ENCODE measurements at places on chromosomes 7 and 10.
A peak's percentile ranks its signal among the peaks of the same experiment; 100 is the strongest.

DNA sequence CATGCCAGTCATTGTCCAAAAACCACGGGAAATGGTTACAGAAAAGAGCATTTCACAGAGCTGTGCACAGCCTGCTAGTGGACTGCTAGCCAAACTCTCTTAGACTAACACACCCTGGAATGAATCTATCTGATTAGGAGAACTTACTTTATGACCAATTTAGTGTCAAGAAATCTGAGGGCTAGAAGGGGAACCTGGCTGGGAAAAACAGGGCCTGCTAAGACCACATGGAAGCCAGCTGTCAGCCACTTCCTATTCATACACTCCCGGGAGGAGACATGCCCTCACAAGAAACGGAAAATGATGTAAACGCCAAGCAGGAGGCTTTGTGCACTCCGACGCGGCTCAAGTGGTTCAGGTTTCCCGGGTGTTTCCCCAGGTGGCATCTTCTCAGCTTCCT lies 54.8 kb downstream of the MPP7 start:
- DNase-seq, result peak; percentile 6

DNA sequence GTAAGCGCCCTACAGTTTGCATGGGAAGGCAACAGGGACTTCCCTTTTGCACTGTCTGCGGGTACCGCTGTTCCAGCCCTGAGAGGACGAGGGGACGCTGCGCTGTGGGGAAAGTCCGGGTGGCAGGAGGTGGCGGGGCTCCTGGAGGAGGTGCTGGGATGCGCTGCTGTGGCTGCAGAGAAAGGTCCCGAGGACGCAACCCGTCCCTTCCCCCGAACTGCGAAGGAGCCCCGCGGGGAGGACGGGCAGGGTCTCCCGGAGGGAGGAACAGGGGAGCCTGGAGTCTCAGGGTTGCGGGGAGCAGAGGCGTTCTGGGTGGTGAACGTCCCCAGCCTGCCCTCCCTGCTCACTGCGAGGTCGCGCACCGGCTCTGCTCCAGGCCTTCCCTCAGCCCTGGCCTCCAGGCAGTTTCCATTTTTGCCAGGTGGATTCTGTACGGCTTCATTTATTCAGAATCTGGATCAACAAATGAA lies 91.6 kb downstream of the CXCL12 start:
- no peak for DNase-seq

GRCh38 chr7:118420888-118421287 lies 196.4 kb downstream of the ANKRD7 start:
- DNase-seq, result no peak

DNA sequence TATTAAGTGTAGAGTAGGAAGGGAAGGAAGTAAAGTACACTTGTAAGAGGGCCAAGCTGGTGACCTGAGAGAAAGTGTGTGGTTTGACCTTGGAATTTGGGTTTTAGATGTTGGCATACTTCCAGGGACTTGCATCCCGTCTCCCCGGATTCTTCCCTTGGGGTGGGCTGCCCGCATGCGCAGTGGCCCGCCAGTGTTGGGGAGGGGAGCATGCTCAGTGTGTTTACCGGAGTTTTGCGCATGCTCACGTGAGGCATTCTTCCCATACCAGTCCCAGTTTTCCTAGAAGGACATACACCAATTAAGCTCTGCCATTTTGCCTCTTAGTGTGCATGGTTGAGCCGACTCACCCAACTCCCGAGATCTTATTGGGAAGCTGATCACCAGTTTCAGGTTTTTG lies 9.4 kb downstream of the PDSS1 start:
- no peak for DNase-seq

DNA sequence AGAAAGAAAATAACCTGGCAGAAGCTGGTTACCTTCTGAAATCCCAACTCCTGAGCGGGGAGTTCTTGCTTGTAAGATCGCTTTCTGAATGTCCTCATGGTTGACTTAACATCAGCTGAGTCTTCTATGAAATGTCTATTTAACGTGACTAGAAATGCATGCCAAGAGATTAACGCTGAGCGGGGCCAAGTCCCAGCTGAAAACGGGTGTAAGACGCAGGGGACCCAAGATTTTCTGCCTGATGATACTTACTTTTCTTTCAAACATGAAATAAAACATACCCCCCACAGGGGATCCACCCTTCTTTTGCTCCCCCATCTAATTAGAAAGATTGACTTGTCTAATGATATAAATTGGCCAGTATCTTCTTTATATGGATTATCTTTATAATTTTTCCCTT lies 14.9 kb downstream of the OR9A2 start:
- DNase-seq, result no peak

DNA sequence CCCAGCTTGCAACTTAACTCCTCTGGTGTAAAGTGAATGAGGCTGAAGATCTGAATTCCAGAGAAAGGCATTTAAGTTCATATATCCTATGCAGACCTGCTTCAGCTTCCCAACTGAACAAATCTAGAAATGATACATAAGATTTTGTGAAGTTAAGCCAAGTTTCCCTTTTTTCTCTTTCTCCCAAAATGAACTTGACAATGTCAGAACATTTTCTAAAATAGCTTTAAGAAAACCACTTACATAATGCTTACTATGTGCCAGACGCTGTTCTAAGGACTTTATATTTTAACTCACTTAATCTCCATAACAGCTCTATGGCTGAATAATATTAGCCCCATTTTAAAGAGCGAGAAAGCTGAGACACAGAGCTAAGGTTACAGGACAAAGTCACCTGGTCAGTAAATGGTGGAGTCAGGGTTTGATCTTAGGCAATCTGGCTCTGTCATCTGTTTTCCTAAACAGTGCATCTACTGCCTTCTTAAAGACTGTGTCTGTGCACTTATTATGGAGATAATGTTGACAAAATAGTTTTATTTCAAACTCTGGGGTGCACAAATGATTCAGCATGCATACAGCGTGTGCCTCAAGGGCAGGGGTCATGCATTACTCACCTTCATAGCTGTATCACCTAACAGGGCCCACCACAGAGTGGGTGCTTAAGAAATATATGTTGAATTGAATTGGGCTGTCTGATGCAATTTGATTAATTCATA lies 66.8 kb downstream of the RHOBTB1 start:
- no peak for DNase-seq

GRCh38 chr7:101922631-101923601 lies 105.5 kb downstream of the CUX1 start:
- DNase-seq, result no peak

- DNase-seq, result no peak
Observed at GRCh38 chr10:50788951-50789945, 49.5 kb downstream of the ASAH2B start.

DNA sequence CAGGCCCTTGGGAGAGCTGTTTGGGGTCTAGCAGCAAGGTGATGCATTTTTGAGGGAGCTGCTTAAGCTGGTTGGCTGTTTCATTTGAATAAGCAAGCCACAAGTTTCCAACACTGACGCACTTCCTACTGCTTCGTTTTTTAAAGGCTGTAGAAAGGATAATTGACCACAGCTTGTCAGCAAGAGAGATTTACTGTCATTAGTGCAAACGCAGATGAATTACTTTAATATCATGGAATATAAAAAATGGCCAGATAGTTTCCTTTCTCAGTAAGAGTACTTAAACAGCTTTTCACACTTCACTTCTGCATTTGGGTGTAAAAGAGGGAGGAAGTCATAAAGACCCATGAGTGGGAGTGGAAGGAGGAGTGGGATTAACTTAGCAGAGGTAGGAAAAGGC lies 61.5 kb downstream of the FZD1 start:
- peak; percentile 79 for DNase-seq

GRCh38 chr10:71212318-71213126 lies at the start of gene UNC5B:
Gene UNC5B, plus strand, starts transcription at chr10:71212570. Its CDS starts 416 bp downstream, at chr10:71212986.
- peak; percentile 79 for DNase-seq

DNA sequence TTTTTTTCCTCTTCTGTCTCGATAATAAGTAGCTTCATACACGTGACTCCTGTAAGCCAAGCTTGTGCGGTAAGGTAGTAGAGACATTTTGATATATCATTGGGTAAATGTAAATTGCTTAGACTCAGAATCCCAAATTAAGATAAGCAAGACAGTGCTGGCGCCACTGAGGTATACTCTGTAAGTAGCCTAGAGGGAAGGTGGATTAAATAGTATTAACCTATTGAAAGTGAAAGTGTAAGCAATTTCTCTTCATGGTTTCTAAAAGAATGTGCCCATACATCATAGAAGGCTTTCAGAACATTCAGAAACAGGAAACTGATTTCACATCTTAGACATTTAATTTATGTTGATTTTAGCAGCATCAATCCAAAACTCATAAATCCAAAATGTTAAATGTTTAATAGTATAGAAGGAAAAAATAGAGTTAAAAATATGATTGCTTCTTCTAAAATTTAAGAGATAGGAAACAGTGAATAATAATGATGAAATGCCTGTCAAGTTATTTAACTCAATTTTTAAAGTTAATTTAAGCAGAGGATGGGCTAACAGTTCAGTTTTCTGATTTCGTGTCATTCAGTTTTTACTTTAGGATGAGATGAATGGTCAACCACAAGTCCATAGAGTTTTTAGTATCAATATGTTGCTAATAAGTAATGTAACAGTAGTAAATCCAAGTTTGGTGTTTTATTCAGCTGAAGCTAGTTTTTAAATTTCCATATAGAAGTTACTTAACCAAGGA lies 36.8 kb downstream of the LRRC72 start:
- DNase-seq, result no peak

Data from fibroblast of skin of left biceps (primary cell).